ENCODE measurements at places on chromosomes 7 and 10.

- no peak for DNase-seq
These were observed 54.1 kb downstream of the CYTH3 start for GRCh38 chr7:6218329-6218728.

DNA sequence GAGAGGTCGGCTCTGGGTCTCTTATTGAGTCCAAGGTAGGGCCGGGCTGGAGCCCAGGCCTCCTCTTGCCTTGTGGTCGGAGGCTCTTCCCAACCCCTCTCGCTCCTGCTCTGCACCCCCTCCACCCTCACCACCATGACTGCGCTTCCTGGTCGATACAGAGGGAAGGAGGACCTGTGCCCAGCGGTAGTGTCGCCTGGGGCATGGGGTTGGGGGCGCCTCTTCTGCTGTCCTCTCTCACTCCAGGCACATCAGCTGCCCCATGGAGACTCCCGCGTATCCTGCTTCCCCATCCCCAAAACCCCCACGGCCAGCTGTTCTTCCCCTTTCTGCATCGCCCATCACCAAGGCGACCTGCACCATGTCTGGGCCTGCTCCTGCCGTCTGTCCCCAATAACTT lies 44.4 kb downstream of the TMEM270 start:
- no peak for DNase-seq

- no peak for DNase-seq
These were observed 13.4 kb downstream of the RPP30 start for GRCh38 chr10:90885176-90885575.

- DNase-seq: no peak
These were observed 1.8 kb downstream of the PFKP start for GRCh38 chr10:3068968-3069737.

- DNase-seq: peak; percentile 76
These were observed at the start of gene RBM28 for GRCh38 chr7:128343554-128344430. RBM28 (minus strand) TSS chr7:128343908; CDS start chr7:128343793, 115 bp downstream.

DNA sequence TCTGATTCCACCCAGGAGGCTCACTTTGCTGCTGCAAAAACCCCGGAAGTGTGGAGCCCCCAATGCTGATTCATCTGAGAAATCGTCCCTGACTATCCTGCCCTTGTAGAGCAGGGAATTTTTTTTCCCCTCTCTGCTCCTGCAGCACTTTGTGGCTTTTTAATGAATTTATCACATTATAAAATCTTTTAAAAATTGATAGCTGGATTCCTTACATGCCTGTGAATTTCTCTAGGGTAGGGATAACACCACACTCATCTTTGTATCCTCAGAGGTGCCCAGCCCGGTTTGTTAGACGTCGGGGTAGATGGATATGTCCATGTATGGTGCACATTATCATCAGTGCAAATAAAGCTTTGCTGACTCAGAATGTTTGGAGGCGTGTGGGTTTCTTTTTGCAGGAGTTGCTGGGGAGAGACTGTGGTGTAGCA lies 185.7 kb downstream of the STK31 start:
- DNase-seq: no peak
